Inflammatory macrophage (primary cell): ENCODE measurements at places on chromosomes 6 and 20.

GRCh38 chr6:32637219-32637880 lies at the start of gene HLA-DQA1:
Gene HLA-DQA1, plus strand, starts transcription at chr6:32637406. Its CDS starts 53 bp downstream, at chr6:32637459.
- peak; percentile 91 for DNase-seq

- no peak for DNase-seq
These were observed 708 bp downstream of the NRN1 start for GRCh38 chr6:6006006-6006427.

- DNase-seq, result no peak
These were observed 116.2 kb upstream of the STMND1 start for GRCh38 chr6:16985513-16986284.

DNA sequence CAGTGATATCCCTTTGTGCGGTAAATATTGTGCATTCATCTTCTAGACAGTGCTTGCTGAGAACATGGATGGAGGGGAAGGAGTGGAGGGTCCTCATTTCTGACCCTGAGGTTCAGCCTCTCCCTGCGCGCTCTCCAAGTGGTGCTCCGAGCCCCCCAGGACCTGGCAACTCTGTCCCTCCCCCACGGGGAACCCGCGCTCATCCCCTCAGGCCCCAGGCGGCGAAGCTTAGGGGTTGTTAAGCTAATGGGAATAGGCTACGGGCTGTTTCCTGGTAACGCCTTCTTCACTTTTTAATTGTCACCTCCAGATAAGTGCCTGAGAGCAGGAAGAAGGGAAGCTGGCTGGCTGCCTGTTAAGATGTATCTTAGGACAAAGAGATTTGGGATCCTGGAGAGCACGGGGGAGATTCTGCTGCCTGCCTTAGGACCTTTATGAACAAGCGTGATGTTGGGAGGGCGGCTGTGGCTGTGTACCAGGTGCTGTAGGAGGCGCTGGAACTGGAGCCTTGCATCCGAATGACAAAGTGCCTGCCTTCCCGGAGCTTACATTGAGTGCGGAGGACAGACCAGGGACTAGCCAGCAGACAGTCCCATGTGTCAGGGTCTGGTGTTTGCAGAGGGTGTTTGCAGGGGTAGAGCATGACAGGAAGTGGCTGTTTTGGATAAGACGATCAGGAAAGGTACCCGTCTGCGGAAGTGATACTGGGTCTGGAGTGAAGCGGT lies 11.7 kb downstream of the TSHZ2 start:
- DNase-seq, result no peak

- DNase-seq, result no peak
These were observed 306.8 kb downstream of the FOXC1 start for GRCh38 chr6:1916334-1917070.

GRCh38 chr6:151721671-151722070 lies 85.8 kb upstream of the ESR1 start:
- DNase-seq, result no peak

DNA sequence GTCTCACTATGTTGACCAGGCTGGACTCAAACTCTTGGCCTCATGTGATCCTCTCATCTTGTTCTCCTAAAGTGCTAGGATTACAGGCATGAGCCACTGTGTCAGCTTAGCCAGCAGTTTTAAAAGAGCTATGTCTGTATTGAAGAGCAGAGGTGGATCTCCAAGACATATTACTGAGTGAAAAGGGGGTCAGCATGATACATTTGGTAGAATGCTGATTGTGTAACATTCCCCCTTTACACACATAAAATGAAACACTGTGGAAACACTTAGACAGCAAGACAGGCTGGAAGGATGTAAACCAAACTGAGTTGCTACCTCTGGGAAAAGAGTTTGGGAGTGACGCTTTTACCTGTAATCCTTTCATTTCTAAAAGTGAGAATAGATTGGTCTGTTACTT lies 1.7 kb upstream of the RIPOR3 start:
- DNase-seq, result no peak

DNA sequence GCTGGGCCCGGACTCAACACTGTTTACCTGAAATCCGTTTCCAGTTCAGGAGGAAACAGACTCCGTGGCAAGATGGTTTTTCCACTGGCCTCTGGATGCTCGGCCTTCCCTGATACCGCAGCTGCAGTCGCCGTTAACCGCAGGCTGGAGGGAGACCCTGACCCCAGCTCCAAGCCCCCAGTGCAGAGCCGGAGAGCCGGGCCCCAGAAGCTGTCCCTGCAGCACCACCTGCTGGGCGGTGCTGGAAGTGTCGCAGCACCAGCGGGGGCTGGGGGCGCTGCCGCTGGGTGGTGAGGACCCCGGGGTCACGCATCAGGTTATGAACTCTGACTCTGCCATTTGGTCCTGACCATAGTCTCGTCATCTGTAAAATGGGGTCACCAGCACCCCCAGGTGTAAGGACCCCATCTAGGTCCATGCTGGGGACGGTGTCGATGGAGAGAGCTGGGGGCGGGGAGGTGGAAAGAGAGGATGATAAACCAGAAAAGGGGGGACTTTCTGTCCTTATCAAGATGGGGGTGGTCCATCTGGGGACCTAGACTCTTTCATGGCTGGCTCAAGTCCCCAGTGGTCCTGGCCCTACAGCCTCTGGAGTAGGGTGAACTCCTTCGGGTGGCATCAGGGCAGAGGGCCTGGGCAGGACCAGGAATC lies 20.8 kb upstream of the CHRNA4 start:
- DNase-seq, result no peak

DNA sequence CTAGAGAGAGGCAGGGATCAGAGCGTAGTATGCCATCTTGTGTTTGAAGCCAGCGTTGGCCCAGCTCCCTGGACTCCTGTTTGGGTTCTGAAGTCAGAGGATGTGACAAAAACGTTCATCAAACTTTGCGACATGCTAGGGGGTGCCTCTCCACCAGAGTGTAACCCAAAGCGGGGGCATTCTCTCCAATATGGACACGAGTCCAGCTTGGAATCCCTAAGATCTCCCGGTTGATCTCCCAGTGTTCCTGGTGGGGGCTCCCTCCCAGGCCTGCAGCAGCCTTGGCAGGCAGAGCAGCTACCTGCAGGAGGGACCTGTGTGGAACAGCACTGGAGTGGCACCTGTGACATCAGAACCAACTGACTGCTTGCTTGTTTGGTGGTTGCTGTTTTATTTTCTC lies 218.8 kb upstream of the ECI2 start:
- no peak for DNase-seq

- DNase-seq, result peak; percentile 88
These were observed 14.5 kb downstream of the GNL1 start for GRCh38 chr6:30541515-30542403.

GRCh38 chr6:7640607-7641577 lies 50.9 kb downstream of the SNRNP48 start:
- no peak for DNase-seq

- no peak for DNase-seq
These were observed 3.1 kb downstream of the PLCG1 start for GRCh38 chr20:41140226-41141133.

DNA sequence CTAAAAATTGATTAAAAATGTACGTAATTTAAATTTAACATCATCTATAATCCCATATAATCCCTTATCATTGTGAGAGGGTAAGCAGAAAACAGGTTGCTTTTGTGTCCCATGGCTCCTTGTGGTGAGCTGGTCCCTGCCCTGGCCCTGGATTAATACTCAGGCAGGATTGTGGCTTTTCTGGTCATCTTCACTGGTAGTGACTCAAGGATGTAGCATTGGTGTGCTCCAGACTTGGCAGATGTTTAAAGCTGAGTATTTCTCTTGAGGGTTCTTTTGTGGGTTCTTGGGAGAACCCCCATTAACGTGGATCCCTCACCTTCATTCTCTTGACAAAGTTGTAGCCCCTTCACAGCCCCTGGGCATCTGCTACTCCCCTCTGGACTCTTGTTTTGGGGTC lies 39.3 kb downstream of the SNRNP48 start:
- DNase-seq, result no peak

GRCh38 chr6:157033428-157034140 lies 256.4 kb downstream of the ARID1B start:
- DNase-seq, result no peak

DNA sequence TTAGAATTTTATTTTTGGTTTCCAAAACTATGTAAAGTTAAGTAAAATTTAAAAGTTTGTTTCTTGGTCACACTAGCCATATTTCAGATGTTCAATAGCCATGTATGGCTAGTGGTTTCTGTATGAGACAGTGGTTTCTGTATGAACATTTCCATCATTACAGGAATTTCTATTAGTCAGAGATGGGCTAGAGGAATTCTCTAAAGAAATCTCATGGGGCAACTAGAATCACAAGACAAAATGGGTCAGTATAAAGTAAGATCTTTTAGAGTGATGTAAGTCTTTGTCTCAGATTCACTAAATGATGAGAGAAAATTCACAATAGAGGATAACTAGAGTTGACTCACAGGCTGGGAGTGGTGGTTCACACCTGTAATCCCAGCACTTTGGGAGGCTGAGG lies 149.0 kb downstream of the FUT9 start:
- no peak for DNase-seq

- no peak for DNase-seq
These were observed 11.8 kb downstream of the CLVS2 start for GRCh38 chr6:123007885-123008284.

GRCh38 chr6:68726992-68727391 lies 91.9 kb downstream of the ADGRB3 start:
- no peak for DNase-seq

- no peak for DNase-seq
These were observed 270.0 kb upstream of the JAG1 start for GRCh38 chr20:10943686-10944265.

- no peak for DNase-seq
These were observed 98.1 kb downstream of the TSHZ2 start for GRCh38 chr20:53070224-53070623.

- DNase-seq, result no peak
These were observed 83.4 kb downstream of the MAP7 start for GRCh38 chr6:136466777-136467176.

DNA sequence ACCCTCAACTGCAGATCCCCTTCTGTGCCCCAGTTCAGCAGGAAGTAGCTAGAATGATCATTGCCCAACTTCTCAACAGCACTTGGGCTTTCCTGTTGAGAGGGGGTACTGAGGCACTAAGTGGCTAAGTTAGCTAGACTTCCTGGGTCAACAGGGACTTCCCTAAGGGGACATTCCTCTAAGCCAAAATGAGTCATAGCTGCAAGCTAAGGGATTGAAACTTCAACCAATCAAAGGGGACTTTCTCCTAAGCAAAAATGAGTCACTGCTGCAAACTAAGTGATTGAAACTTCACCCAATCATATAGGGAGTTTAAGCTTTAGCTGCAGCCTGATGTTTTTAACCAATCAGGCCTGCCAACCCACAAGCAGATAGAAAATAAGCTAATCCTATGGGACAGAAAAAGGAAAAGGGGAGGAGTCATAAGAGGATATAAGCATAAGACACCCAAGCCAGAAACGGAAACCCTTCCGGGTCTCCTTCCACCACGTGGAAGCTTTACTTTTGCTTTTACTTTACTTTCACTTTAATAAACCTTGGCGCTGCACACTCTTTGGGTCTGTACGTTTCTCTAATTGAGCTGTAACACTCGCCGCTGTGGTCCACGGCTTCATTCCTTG lies 659.0 kb upstream of the HS3ST5 start:
- no peak for DNase-seq

DNA sequence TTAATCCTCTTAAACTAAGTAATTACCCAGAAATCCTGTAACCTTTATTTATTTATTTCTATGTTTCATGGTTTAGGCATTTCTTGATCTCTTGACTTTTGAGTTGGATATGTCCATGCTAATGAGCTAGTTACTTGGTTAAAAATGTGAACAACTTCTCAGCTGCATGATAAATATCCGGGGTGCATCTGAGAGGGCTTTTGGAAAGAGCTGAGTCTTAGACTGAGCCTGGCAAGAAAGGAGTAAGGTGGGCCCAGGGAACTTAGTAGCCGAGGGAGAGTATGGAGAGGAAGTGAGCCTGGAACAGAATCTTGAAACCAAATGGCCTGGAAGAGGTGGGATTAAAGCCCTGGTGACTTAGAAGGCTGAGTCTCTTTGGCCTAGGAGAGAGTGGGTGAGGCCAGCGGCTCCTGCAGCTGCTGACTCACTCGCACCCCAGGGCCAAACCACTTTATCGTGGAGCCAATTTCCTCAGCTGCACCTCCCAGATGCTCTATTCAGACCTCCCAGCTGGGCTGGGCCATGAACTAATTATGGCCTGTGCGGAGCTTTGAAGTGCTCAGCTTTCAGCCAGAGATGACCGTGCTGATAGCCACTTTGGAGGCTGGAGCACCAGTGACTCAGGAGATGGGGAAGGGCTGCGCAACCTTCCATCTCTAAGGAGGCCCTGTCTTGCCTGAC lies 19.1 kb downstream of the TGM3 start:
- peak; percentile 90 for DNase-seq

DNA sequence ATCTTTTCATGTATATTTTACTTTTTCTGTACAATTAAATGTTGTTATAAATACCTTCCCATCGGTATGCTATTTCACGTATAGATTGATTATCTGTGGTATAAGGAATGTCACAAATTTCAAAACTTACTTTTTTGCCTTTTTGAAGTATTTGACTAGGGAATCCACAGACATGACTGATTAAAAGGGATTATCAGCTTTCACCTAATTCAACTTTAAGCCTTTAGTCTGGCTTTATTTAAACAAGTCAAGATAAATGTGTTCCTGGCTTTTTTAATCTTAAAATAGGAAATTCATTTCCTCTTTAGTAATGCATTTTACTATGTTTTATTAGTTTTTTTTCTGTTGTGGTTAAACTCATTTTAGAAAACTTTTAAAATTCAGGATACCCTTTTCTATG lies 160.0 kb downstream of the MACROD2 start:
- DNase-seq, result no peak

GRCh38 chr20:9200620-9201019 lies 131.7 kb downstream of the PLCB4 start:
- DNase-seq, result no peak

DNA sequence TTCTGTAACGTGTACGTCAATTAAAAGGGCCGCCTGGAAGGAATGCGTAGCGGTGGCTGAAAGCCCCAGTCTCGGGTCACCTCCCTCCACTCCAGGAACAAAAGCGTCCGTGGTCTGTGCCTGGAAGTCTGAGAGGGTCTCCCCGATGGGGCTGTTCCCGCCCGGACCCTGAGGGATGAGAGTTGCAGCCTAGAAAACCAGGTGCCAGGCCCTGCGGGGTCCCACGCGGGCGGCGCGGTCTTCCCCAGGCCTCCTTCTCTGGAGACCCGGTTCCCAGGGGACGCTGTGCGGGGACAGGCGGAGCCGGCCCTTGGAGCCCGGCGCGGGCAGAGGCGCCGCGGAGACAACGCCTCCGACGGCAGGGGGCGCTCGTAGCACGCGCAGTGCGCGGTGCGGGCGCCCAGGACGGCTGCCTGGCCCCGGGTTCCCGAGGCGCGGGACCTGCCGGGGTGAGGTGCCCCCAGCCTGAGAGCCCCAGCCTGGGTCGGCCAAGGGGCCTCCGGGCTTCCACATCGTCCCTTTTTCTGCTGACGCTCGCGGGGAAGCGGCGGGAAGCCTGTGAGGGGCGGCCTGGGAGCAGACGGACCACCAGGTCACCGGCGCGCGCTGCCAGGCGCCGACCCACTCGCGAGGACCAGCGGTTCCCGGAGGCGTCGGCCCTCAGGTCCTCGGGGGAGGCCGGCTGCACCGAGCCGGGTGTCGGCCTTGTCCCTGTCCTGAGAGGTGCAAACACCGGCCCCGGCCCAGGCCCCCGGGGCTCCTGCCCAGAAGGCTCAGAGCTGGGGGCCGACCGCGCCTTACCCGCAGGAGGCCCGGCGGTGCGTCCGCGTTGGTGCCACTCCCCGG lies 5.3 kb upstream of the FOXC1 start:
- DNase-seq, result peak; percentile 51

- DNase-seq, result no peak
These were observed 99.9 kb upstream of the MYLIP start for GRCh38 chr6:16028966-16029365.
